ENCODE measurements at places on chromosomes 3 and 15.

DNA sequence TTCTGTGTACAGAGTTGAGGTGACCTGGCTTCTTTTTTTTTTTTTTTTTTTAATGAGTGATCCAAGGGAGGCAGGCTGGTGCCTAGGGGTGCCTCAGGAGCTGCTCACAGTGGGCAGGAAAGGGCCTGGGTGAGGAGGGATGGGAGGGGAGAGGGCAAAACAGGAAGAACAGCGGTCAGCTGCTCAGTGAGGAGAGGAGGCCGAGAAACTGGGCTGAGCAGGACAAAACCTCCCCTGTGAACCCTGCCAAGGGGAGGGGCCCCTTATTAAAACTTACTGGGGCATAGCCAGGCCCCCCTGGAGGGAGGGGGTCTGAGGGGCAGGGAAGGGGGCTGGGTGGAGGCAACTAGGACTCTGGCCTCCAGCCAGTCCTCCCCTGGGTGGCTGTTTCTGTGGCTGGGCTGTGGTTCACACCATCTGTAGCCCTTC lies 3.5 kb downstream of the PLEKHO2 start:
- DNase-seq, result no peak

GRCh38 chr15:81411051-81411450 lies 37.0 kb upstream of the TMC3 start:
- no peak for DNase-seq

DNA sequence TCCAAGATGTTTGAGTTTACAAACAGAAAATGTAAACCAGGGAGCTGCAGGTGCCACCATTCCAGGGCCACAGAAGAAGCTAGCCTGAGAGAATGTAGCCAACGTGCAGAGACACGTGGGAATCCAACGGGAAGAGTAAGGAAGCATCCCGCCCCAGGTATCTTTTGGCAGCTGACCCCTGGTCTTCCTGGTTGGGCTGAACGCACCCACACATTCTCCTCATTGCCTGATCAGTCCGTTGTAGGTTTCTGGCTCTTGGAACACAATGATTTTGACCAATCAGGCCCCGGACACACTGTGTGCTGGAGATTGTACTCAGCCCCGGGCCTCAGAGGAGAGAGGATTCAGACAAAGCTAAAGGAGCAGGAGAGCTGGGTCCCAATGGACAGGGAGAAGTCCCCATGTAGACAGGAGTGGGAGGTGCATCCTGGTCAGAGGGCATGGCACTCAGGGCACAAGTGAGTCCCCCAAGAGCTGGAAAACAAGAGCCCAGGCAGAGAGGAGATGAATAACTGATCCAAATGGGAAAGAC lies 102.3 kb downstream of the TPRA1 start:
- no peak for DNase-seq

- no peak for DNase-seq
Observed at GRCh38 chr3:131699001-131699400, 196.2 kb upstream of the MRPL3 start.

DNA sequence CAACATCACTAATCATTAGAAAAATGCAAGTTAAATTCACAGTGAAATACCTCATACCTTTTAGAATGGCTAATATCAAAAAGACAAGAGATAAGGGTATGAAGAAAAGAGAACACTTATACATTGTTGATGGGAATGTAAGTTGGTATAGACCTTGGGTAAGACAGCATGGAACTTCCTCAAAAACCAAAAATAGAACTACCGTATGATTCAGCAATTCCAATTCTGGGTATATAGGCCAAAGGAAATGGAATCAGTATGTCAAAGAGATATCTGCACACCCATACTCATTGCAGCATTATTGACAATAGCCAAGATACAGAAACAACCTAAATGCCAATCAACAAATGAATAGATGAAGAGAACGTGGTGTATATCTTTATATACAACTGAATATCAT lies 166.8 kb upstream of the LRRN1 start:
- DNase-seq, result no peak

GRCh38 chr15:85671156-85671555 lies 123.6 kb downstream of the KLHL25 start:
- DNase-seq, result no peak
